Peyer's patch (tissue), 4 donors: ENCODE measurements at places on chromosomes 2 and 18.
A peak's percentile ranks its signal among the peaks of the same experiment; 100 is the strongest.

- DNase-seq, result no peak
Observed at GRCh38 chr2:121884078-121884477, 128.6 kb downstream of the TSN start.

GRCh38 chr2:124250433-124250832 is 225.3 kb downstream of the CNTNAP5 start:
- no peak for DNase-seq

DNA sequence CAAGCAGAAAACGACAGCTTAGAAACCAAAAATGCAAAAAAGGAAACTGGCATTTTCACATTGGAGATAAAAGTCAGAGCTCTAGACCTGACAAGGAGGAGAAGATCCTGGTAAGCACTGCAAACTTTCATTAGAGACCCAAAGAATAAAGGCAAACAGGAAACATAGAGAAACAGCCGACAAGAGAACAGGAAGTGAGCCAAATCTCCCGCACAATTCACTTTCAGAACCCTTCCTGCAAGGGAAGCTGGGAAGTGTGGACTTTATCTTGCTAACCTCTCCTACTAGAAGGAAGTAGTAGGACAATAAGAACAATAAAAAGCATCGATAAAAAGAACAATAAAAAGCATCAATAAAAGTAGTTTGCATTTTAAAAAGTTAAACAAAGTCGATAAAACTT is 417.8 kb upstream of the SPHKAP start:
- DNase-seq, result no peak

GRCh38 chr2:182193291-182193690 is 207.6 kb downstream of the PPP1R1C start:
- DNase-seq, result no peak

DNA sequence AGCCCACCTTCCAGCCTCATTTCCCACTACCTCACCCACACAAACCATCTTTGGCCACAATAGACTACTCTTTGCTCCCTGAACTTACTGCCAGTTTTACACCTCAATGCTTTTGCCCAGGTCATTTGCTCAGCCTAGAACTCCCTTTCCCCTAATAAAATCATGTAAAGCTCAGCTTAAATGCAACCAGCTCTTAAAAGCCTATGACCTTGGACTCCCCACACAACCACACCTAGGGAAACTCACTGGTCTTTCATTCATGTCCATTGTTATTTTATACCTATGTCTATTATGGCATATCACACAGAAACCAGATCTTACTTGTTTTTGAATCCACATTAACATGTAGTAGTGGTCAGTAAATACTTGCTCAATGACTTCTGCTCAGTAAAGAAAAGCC is 14.5 kb upstream of the XDH start:
- no peak for DNase-seq

DNA sequence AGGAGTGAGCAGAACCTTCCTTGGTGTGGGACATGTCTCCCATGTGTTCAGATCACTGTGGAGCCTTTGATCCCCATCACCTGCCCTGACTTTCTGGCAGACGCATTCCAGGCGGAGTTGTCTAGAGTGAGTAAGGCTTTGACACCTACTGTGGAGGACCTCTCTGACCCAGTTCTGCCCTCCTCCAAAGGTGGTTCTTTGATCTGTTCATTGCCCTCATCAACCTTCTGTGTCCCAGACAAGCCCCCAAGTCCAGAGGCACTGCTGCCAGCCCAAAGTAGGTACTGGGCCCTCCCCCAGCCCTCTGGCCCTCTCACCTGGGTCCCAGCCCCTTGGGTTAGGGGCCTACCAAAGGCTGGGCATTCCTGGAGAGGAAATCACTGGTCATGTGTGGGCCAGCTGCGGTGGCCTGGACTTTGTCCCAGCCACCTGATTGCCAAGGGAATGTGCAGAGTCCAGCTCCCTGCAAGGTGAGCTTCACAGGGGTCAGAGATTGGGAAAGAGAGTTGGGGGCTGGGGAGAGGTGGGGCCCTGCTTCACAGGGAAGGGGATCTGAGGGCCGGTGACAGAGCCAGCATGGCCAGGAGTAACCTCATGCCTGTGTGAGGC is 12.1 kb upstream of the FAHD2A start:
- DNase-seq, result peak; percentile 82

- DNase-seq, result no peak
Observed at GRCh38 chr2:104521247-104521646, 332.7 kb upstream of the POU3F3 start.

GRCh38 chr18:9731380-9731779 is 23.3 kb downstream of the RAB31 start:
- DNase-seq, result peak; percentile 29
